ENCODE measurements at places on chromosomes 3 and 15.

GRCh38 chr3:48422272-48422671, 7.6 kb downstream of the PLXNB1 start:
- DNase-seq: no peak

DNA sequence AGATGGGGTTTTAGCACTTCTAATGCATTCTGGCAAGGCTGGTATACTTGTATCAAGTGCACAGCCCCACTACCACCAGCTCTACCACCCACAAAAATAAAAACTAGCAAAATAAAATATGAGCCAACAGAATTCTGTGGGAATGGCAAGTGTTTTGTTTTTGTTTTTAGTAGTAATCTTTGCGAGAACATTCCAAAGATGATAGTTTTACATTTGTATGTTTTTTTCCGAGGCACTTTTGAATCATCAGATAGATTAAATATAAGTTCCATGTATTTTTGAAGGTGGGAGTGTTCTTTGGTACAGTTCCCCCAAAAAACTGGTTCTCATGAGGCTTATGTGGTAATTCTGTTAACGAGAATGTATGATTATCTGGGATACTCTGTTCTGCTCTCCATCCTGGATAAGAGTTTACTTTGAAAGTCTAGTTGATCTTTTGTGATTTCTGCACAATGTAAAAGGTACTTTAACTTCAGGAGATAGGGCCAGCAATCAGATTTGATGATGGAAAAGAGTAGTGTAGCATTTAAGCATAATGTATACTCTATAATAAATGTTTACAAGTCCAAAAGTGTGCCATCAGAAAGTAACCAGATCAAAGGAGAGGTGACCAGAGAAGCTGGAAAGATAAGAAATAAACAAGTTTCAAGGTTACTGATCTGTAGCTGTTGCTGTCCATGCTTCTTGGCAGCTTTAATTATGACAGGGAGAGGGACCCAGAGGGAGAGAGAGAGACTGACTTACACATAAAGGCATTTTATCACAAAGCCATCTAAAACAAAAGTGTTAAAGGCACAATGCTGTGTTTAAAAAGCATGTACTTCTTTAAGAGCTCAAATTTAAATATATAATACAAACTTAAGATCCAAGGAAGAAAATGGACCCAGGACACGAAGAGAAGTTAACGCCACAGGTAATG, 130.9 kb downstream of the PGPEP1L start:
- no peak for DNase-seq

GRCh38 chr3:131972550-131972949, 62.3 kb downstream of the CPNE4 start:
- DNase-seq: no peak

- DNase-seq: no peak
Observed at GRCh38 chr15:88680241-88681001, 41.6 kb downstream of the ISG20 start.

- no peak for DNase-seq
Observed at GRCh38 chr3:79006077-79006476, 761.7 kb downstream of the ROBO1 start.

- no peak for DNase-seq
Observed at GRCh38 chr3:38644016-38644661, 5.3 kb downstream of the SCN5A start.

- DNase-seq: no peak
Observed at GRCh38 chr3:126501054-126501453, 16.5 kb downstream of the UROC1 start.

DNA sequence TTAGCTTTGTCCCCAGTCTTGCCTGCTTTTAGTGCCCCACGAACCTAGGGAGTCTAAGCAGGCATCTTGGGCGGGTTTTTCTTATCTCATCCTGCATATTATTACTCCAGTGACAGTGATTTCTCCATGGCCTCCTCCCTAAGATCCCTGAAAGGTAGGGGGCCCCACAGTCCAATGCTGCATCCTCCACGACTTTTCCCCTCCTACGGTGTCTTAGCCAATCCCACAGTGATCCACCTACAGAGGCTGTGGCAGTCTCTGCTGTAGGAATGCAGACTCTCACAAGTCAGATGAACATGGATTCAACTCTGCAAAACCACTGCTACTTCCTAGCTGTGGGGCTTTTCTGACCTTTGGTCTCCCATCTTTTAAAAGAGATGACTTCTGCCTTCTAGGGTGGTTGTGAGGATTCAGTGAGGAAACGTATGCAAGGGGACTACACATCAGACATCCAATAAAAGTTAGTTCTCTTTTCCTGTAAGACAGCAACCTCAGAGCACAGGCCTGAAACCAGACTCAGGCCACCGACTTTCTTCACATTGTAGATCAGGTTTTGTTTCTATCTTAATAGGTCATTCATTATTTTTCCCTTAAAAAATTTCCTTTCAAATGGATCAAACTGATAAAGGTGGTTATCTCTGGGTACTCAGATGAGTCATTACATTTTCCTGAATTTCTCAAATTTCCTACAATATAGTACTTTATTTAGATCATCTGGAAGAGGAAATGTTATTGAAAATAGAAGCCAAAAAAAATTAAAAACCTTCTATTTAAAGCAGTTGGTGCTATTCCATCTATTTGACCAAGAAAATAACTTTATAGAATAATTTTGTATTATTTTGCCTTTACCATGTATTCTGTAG, 23.2 kb downstream of the ILDR1 start:
- no peak for DNase-seq

- no peak for DNase-seq
Observed at GRCh38 chr3:131731709-131732108, 228.9 kb upstream of the MRPL3 start.

DNA sequence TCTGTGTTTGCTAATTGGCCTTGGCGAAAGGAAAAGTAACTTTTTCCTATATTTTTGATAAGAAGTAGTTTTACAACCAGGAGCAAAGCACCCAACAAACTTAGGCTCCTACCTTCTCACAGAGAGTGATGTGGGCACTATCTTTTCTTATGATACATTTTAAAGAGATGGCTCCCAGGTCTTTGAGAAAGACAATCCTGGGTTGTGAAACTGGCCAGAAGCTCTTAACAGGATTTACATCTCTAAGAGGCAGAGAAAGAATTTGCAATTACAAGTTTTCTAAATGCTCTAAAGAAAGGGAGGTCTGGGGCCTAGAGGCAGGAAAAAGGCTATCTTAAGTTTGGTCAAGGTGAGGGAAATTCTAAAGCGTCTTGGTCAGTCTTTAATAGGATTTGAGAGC, 609.7 kb downstream of the VGLL3 start:
- DNase-seq: no peak

- DNase-seq: no peak
Observed at GRCh38 chr15:66292571-66293418, 573 bp upstream of the DIS3L start.

GRCh38 chr3:63168179-63168578, 109.9 kb upstream of the SYNPR start:
- DNase-seq: no peak

DNA sequence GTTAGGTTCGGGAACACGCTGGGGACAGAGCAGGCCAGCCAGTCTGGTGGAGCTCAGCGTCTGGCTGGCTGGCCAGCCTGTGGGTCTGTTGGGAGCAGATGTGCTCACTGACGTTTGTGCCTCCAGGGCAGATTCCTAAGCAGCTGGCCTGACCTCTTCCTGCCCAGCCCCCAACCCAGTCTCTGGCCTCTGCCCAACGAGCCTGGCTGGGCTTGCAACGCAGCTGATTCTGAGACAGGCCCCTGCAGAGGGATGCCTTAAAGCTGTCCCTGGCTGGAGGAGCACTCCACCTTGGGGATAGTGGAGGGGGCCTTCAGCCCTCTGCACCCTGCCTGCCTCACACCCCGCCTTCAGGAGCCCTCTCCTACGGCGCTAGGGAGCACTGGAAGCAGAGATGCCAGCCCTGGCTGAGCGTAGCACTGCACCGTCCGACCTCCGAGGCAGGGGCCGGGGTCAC, 46.0 kb downstream of the KLF13 start:
- no peak for DNase-seq

DNA sequence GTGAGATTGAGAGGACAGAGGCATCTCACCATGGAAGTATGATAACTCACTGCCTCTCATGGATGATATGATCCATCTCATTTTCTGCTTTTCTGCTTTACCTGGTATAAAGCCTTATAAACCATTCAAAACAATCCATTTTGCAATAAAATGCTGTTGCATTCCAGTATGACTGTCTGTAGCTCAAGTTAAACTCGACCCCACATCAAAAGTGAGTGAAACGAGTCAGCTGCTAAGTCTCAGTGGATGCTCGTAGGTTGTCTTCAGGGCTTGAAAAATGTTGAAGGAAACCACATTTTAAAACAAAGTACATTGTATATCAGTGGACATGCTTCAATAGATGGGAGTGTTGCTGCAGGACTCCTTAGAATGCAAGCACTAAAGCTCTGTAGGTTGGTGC, 839.0 kb downstream of the TUSC7 start:
- DNase-seq: no peak

- no peak for DNase-seq
Observed at GRCh38 chr3:180284331-180285110, 247.8 kb upstream of the PEX5L start.

GRCh38 chr15:42591238-42591934, 16.0 kb downstream of the STARD9 start:
- DNase-seq: peak; percentile 5

GRCh38 chr3:4994144-4994730, 15.0 kb downstream of the BHLHE40 start:
- no peak for DNase-seq

- DNase-seq: no peak
Observed at GRCh38 chr3:136620436-136620835, 131.7 kb downstream of the STAG1 start.

DNA sequence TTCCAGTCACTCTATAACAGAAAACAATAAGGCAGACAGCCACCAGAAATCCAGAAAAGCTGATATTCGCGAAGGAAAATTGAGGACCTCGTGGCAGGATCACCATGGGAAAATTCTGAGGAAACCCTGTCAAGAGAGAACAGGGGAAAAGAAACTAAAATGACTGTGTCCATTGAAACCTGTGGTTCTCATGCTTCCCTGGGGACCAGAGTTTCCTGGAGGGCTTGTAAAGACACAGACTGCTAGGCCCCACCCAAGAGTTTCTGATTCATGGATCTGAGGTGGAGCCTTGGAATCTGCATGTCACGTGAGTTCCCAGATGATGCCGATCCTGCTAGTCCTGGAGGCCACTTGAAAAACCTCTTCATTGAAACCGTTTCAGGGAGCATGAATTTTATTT, 420.5 kb downstream of the EPHB1 start:
- DNase-seq: no peak

DNA sequence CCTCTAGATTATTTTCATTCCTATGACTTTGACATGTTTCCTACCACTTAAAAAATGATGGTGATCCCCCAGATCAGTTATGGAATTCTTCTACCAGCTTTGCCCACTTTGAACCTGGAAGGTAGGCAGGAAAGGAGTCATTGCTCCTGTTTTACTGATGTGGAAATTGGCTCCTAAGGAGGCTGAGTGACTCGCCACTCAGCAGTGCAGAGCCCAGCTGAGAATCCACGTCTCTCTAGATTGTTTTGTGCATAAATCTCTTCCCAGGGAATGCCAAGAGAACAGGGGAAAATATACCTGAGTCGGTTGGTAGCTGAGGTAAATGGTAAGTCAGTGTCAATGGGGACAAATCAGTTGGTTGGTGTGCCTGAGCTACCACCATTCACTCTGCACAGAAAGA, 4.7 kb downstream of the LTF start:
- DNase-seq: no peak

- no peak for DNase-seq
Observed at GRCh38 chr3:150333477-150333876, 74.6 kb upstream of the TSC22D2 start.

DNA sequence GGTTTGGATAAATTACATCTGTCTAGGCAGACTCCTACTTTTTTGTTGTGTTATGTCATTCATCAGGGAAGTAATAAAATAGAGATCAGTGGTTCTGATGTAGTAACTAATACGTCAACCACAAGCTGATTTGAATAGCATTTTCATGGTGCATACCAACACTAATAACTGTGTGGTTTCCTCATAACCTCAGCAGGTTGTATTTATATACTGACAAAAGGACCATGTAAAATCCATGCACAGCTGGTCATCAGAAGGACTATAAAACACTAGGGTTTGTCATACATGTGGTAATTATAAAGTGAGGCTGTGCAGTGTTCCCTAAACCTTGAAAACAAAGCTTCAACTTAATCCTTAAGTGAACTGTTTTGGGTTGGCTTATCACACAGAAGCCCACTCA, 216.8 kb upstream of the RBMS3 start:
- no peak for DNase-seq

- DNase-seq: no peak
Observed at GRCh38 chr15:62212741-62213140, 47.7 kb upstream of the C2CD4B start.

- no peak for DNase-seq
Observed at GRCh38 chr3:45906681-45907407, 20.5 kb downstream of the CCR9 start.

GRCh38 chr15:52764731-52765130, 25.4 kb downstream of the ONECUT1 start:
- DNase-seq: no peak

- no peak for DNase-seq
Observed at GRCh38 chr3:36874424-36874823, 70.4 kb downstream of the TRANK1 start.

GRCh38 chr3:152969557-152970300, 134.8 kb downstream of the P2RY1 start:
- DNase-seq: no peak

GRCh38 chr3:150035910-150036612, 65.4 kb upstream of the PFN2 start:
- DNase-seq: no peak

GRCh38 chr15:88902221-88902835, 7.0 kb upstream of the HAPLN3 start:
- no peak for DNase-seq

GRCh38 chr15:69232144-69232543, 66.6 kb upstream of the PAQR5 start:
- DNase-seq: no peak

GRCh38 chr15:95471690-95472086, 858.8 kb upstream of the NR2F2 start:
- no peak for DNase-seq

- DNase-seq: no peak
Observed at GRCh38 chr3:149310796-149311534, 22.5 kb downstream of the TM4SF18 start.

DNA sequence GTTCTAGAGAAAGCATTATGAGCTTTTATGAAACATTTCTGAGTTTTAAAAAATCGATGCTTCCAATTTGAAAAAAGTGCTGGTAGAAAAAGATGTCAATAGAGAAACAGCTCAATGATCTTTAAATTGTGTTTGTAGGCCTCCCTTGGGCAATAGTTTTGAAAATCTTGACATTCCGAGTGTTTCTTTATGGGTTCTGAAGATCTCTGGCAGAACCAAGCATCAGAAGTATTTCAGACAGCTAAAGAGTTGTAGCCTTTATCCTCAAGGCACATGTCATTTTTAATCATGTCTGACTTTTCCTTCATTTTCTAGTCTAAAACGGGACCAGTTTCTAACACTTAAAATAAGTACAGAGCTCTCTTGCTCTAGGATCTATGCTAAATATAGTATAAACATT, 188.1 kb upstream of the CBLB start:
- no peak for DNase-seq
